ENCODE measurements at places on chromosomes 2 and 18. TPM values are rescaled to one million over a fixed set of nuclear protein-coding genes. Genes with fewer than 3 reads are reported as not detected.

The FIGLA gene
- total RNA-seq = not detected

The CNGA3 gene
- not detected for total RNA-seq

The DQX1 gene
- total RNA-seq = 0.74 TPM

The NEB gene
- total RNA-seq = 8.2 TPM

The IGFBP2 gene
- total RNA-seq = 309 TPM

The DIS3L2 gene
- total RNA-seq = 25.3 TPM

The FAM168B gene
- total RNA-seq = 70.5 TPM

The CCDC150 gene
- 30.2 TPM for total RNA-seq

The XDH gene
- 0.87 TPM for total RNA-seq

The UPP2 gene
- total RNA-seq = not detected

The SIGLEC15 gene
- not detected for total RNA-seq

The DLX1 gene
- not detected for total RNA-seq

The SULT1C4 gene
- 2.1 TPM for total RNA-seq

The ANKRD53 gene
- total RNA-seq = 0.73 TPM
